Effector CD4-positive, alpha-beta T cell (primary cell): ENCODE measurements at places on chromosomes 16 and 17.
A peak's percentile ranks its signal among the peaks of the same experiment; 100 is the strongest.

DNA sequence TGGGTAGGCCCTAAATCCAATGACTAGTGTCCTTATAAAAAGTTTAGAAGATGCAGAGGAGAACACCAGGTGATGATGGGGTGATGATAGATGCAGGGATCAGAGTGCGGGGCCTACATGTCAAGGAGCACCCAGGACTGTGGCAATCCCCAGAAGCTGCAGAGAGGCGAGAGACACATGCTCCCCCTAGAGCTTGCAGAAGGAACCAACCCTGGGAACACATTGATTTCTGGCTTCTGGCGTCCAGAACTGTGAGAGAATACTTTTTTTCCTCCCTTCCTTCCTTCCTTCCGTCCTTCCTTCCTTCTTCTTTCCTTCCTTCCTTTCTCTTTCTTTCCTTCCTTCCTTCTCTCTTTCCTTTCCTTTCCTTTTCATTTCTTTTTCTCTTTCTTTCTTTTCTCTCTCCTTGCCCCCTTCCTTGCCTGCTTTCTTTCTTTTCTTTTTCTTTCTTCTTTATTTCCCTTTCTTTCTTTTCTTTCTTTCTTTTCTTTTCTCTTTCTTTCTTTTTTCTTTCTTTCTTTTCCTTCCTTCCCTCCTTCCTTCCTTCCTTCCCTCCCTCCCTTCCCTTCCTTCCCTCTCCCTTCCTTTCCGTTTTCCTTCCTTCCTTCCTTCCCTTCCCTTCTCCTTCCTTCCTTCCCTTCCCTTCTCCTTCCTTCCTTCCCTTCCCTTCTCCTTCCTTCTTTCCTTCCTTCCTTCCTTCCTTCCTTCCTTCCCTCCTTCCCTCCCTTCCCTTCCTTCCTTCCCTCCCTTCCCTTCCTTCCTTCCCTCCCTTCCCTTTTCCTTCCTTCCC is 134.3 kb downstream of the HAPSTR1 start:
- no peak for DNase-seq

GRCh38 chr17:69228018-69228417 is 606 bp downstream of the ABCA10 start:
- DNase-seq, result no peak

DNA sequence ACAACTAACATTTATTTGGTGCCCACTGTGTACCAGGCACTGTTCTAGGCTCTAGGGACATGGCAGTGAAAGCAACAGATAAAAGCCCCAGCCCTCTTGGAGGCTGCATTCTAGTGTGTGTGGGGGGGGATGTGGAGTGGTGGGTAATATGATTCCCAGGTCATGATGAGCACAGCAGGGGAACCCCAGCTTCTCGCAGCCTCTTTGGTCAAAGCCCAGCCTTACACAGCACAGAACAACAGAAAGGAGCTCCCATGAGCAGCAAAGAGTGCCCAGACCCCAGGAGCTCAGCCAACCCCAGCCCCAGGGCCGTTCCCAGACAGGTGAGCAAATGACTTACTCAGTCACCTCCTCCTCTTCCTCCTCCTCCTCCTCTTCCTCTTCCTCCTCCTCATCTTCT is 21.9 kb downstream of the CNGB1 start:
- DNase-seq, result no peak

- DNase-seq, result no peak
Observed at GRCh38 chr16:8646326-8647053, 25.0 kb downstream of the METTL22 start.

GRCh38 chr16:88599825-88600538 is 29.8 kb downstream of the ZC3H18 start:
- DNase-seq, result no peak

GRCh38 chr16:76963614-76964315 is 227.2 kb upstream of the MON1B start:
- no peak for DNase-seq

DNA sequence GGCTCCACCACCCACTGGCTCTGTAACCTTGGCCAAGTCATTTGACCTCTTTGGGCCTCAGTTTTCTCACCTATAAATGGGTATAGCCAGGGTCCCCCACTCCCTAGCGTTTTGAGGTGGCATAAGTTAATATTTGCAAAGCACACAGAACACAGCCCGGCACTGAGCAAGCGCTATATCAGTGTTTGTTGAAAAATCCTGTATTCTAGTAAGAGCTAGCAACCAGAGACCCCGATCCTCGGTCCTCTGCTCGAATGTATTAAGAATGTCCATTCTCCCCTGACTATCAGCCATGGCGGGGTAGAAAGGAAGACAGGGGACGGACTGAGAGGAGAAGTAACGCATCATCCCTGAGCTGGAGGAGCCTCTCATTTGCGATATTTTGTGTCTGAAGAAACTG is 131.2 kb downstream of the IRF8 start:
- DNase-seq, result no peak

DNA sequence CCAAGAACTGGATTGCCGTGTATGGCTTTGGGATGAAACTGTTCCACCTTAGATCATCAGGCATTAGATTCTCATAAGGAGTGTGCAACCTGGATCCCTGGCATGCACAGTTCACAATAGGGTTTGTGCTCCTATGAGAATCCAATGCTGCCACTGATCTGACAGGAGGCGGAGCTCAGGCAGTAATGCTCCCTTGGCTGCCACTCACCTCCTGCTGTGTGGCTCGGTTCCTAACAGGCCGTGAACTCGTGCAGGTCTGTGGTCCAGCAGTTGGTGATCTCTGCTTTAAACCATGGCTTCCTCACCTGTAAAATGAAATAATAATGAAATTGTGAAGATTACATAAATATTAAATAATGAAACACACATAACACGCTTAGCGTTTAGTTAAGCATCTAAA is 45.5 kb upstream of the FBXO47 start:
- DNase-seq, result no peak

DNA sequence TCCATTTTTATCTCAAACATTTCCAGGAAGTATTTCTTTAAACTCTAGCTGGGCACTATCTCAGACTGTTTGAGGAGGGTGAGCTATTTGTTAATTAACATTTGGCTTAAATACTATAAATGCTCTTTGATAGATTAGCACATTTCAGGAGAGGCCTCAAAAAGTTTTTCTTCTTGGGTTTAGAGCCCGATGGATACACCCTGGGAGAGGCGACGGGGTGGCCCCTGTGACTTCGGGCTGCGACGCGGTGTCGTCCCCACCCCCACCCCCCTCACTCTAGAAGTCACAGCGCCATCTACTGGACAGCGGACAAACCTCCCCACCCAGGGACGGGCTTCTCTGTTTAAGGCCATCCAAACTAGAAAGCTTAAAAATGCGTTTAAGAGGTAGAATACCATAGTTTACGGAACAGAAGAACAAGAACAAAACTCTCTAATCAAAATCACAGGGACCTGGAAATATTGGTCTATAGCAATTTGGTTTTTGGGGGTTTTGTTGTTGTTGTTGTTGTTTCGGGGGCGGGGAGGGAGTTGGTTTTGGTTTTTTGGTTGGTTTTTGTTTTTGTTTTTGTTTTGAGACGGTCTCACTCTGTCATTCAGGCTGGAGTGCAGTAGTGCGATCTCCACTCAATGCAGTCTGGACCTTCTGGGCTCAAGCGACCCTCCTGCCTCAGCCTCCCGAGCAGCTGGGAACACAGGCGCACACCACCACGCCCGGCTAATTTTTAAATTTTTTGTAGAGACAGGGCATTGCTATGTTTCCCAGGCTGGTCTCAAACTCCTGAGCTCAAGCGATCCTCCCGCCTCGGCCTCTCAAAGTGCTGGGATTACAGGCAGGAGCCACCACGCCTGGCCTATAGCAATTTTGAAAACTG is 254.4 kb downstream of the C16orf95 start:
- DNase-seq, result peak; percentile 16

GRCh38 chr17:2400474-2400866 is 390 bp downstream of the MNT start:
- peak; percentile 46 for DNase-seq

GRCh38 chr17:41101586-41102259 is at the start of gene KRTAP4-16:
Gene KRTAP4-16, minus strand, starts transcription at chr17:41102209. Its CDS starts 0 bp downstream, at chr17:41102209.
- DNase-seq, result no peak

- DNase-seq, result no peak
Observed at GRCh38 chr17:43171586-43172487, 823 bp downstream of the NBR1 start.

- no peak for DNase-seq
Observed at GRCh38 chr17:29620271-29620670, 2.4 kb downstream of the CORO6 start.

DNA sequence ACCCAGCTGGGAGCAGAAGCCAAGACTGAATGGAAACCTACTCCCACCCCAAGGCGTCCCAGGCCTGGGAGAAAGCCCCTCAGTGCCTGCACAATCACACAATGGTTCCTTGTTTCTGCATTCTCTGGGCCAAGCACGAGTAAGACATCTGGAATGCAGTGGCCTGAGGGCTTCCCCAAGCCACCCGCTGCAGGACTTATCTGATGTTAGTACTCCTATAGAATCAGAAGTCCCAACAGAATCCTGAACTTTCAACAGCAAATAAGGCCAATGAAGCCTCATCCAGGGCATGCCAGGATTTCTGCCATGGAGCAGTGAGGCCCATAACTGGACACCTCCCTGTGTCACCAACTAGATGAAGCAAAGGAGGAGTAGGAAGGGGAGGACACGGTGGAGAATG is 28.6 kb downstream of the MYO18A start:
- DNase-seq, result no peak

DNA sequence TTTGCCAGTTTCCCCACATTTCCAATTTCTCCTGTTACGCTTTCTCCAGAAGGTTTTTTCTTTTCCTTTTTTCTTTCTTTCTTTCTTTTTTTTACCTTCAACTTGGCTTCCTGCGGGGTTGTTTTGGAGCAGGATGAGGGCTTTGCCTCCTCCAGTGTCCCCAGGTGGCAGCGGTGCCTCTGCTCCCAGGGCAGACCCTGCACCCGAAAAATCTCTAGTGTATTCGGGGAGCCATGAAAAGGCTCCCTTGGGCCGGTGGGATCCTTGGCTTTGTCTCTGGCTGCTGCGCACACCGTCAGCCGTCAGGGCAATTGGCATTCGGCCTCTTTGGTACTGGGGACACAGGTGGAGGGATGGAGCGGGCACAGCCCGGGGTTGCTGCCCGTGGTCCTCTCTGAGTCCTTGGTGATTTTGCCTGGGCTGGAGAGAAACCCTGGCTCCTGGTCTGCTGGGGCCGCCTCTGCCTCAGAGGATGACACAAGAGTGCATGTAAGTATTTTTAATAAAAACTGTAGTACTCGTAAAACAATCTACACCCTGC is 846 bp downstream of the ITGB3 start:
- DNase-seq, result no peak

- DNase-seq, result no peak
Observed at GRCh38 chr16:12646098-12646489, 157.6 kb downstream of the CPPED1 start.

DNA sequence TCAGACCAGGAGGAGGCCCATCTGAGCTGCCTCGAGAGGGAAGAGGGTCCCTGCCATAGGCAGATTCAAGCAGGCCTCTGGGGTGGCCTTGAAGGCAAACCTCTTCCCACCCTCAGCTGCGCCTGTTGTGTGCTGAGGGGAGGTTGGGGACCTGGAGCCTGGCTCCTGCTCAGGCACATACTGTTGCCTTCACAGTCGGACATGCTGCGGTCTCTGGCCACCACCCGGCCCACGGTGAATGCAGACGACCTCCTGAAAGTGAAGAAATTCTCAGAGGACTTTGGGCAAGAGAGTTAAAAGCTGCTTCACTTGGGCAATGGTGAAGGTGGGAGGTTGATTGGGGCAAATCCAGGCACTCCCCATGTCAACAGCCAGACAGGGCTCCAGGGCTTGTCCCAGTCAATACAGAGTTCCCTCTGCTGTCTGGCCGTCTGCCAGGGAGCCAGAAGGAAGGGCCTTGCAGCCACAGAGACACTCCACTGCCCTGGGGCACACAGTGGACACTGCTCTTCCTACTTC is 6.3 kb downstream of the PDF start:
- no peak for DNase-seq

DNA sequence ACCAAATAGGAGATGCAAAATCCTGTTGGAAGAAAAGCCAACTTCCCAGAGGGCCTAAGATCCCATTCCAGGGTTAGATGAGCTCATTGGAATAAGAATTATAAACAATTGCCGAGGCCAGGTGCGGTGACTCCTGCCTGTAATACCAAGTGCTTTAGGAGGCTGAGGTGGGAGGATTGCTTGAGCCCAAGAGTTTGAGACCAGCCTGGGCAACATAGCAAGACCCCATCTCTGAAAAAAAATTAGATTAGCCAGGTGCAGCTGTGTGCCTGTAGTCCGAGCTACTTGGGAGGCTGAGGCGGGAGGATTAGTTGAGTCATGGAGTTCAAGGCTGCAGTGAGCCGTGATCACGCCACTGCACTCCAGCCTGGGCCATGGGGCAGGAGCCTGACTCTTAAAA is 17.8 kb upstream of the SDR42E2 start:
- no peak for DNase-seq

DNA sequence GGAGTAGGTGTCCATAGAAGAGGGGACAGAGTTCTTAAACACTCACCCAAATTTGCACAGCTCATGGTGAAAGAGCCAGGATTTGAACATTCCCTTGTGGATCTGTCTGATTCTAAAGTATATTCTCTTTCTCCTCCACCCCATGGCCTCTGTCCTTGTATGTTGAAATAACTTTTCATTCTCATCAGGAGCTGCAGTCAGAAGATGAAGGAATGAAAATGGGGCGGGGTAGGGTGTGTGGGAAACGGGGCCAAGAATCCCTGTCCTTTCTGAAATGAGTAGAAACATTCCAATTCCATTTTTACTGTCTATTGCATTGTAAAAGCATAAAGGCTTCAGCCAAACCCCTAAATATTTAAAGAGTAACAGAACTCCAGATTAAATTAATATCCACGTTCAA is 42.8 kb downstream of the NOG start:
- DNase-seq, result no peak

DNA sequence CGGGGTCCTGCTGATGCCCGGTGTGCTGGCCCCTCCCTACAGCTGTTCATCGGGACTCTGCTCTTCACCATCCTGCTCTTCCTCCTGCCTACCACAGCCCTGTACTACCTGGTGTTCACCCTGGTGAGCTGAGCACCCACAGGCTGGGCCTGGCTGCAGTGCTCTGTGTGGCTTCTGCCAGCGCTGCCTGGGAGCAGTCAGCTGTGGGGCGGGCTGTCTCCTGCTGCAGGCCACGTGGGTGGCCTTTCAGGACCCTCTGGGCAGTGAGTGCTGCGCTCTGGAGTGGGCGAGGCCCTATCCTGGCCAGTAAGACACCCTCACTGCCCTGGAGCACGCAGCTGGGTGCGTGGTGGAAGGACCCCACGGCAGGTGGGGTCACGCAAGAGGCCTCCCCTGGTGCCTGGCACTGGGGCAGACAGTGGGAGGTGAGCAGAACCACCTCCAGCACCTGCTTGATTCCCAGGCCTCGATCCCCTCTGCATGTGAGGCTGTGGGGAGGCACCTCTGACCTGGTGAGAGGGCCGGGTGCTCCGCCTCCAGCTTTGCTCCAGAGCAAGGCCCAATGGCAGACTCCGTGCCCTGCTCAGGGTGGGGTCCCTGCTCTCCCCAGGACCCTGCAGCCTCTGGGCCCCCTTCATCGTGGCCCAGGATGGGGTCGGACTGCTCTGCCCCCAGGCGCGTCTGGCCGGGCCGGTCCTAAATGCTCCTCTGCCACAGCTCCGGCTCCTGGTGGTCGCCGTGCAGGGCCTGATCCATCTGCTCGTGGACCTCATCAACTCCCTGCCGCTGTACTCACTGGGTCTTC is 9.5 kb upstream of the RAB40C start:
- DNase-seq, result no peak

- DNase-seq, result no peak
Observed at GRCh38 chr17:59485946-59486345, 79.5 kb upstream of the DHX40 start.
